CD8-positive, alpha-beta T cell (primary cell): ENCODE measurements at places on chromosomes 3 and 15.

DNA sequence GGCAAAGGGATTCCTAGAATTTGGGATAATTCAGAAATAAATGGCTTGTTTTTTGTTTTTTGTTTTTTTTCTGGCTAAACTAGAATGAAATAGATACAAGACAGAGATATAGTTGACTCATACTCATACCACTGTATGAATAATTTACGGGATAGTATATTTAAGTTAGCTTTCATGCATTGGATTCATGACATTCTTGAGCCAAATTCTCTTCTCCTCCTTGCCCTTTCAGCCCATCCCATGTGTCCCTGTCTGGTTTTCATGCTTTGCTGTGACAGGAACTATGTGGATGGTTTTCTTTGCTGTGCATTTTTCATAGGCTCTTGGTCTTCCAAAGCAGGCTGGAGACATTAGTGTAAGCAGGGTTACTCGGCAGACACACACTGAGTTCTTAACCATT, 66.6 kb upstream of the UMPS start:
- no peak for DNase-seq

GRCh38 chr15:99068186-99068585, 36.7 kb upstream of the SYNM start:
- DNase-seq = no peak

GRCh38 chr3:150763841-150764483, 993 bp upstream of the SIAH2 start:
- no peak for DNase-seq

GRCh38 chr15:91412138-91412928, 312.3 kb downstream of the SV2B start:
- DNase-seq = no peak

- DNase-seq = no peak
Observed at GRCh38 chr3:191263365-191263764, 64.3 kb downstream of the OSTN start.

DNA sequence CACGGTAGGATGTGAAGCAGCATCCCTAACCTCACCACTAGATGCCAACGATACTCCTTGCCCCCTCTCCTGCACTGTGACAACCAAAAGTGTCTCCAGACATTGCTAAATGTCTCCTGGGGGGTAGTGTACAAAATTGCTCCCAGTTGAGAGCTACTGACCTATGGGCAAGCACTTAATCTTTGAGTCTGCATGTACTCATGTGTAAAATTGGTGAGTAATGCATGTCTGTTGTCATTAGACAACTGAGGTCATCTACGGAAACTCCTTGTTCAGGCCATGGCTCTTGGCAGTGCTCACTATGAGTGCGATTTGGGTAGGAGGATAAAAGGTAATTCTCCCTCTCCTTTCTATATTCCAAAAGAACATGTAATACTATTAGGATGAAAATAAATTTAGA, 29.2 kb downstream of the PDHB start:
- no peak for DNase-seq

DNA sequence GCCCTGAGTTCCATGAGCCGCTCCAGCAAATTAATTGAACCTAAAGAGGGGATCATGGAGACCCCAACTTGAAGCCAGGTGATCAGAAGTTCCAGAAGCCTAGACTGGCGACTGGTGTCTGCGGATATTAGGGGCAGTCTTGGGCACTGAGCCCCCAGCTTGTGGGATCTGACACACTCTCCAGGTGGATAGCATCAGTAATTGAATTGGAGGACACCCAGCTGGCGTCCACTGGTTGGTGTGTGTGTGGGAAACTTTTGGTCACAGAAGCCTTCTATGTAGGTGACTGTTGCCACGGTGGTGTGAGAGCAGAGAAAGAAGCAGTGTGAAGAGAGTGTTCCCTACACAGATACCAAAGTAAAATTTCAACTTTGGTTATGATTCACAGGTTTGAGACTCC, 106.0 kb upstream of the ADPGK start:
- DNase-seq = no peak

GRCh38 chr3:34155666-34156065, 357.2 kb downstream of the PDCD6IP start:
- DNase-seq = no peak

DNA sequence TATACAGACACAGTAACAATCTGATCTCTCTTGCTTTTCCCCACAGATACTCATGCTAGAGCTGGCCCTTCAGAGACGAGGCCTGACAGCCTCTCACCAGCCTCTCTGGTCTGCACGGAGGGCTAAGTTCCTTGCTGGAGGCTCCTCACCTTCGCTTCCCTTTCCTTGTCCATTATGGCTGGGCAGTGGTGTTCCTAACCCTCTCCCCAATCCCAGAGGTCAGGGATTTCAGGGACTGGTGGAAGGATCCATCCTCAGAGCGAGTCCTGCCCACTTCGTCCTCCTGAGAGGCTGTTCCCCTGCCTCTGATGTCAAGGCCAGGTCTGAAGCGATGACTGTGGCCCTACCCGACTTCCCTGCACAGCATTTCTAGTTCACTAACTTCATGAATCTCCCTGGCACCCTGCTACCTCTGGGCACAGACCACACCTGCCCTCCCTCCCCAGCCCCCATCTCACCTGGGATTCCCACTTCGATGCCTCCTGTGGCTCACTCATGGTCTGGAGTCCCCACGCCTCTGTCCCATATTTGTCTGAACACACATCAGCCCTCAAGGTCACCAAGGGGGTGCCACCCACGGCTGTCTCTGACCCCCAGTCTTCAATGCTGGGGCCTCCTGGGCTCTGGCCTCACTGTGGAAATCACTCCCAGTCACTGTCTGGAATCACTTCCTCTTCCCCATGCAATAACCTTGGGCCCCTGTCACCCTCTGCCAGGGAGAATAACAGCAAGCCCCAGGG, 124.9 kb upstream of the PRR20G start:
- no peak for DNase-seq
